ENCODE measurements at places on chromosomes 2 and 18.

GRCh38 chr2:36716111-36716510 is 19.6 kb downstream of the VIT start:
- DNase-seq = no peak

DNA sequence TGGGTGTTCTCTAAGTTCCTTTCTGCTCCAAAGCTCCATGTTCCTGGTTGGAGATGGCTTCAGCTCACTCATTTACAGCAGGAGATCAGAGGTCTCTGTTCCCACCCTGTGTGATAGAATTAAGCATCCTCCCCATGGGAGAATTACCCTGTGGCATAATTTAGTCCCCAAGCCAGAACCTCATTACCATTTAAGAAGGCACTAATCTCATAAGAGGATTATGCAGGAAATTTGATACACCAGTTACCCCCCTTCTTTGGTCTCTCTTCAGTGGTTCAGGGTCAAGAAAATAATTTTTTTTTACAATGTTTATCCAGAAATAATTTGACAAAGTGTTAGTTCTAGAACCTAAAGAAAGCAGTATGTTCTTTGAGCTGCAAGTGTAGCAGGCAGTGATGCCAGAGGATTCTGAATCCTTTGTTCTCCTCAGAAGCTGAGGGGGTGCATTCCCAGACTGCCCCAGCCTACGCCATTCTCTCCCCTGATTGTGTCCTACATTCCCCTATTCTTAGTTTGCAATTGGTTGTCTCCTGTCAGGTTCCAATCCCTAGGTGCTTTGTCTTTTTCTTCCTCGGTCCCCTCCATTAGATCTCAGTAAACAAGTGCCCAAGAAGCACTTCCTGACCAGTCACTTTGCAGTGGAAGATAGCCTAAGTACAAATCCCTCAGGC is 163.6 kb downstream of the PRKCE start:
- no peak for DNase-seq

- no peak for DNase-seq
Observed at GRCh38 chr2:137009953-137010352, 244.6 kb downstream of the THSD7B start.

- no peak for DNase-seq
Observed at GRCh38 chr18:22446325-22446724, 28.6 kb upstream of the CTAGE1 start.

- DNase-seq = no peak
Observed at GRCh38 chr2:77301441-77301840, 220.7 kb downstream of the LRRTM4 start.

- DNase-seq = no peak
Observed at GRCh38 chr2:131103165-131103564, 2.0 kb upstream of the PLEKHB2 start.

GRCh38 chr18:38464024-38464423 is 898.4 kb upstream of the CELF4 start:
- DNase-seq = no peak

DNA sequence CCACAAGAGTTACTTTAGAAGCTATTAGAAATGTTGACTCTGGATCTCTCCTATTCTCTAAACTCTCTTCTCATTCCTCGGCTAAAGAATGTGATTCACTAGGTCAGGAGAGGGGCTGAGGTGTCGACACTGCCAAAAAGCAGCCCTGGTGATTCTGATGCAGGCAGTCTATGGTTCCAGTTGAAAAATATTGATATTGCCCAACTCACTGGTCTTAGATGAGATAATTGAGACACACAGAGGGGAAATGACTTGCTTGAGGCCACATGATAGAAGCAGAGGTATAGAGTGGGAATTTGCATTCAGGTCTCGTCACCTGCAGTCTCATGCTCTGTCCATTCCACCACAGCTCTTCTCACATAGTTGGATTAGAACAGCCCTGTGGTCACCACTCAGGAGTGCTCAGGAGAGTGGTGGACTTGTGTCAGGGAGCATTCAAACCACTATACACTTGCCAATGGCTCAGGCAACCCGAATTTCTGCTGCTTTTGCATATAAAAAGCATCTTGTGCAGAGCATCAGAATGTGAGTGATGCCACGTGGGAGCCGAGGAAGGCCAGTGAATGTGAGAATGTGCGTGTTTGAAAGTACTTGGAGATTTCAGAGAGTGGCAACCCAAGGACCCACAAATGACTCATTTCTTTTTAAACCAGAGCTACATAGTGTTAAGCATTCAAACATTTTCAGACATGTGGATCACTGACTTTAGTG is 65.1 kb upstream of the CTLA4 start:
- peak; percentile 7 for DNase-seq
